Iris pigment epithelial cell (primary cell): ENCODE measurements at places on chromosomes 11 and 22.

GRCh38 chr22:24420072-24420976 lies 7.1 kb upstream of the ADORA2A start:
- DNase-seq, result no peak

DNA sequence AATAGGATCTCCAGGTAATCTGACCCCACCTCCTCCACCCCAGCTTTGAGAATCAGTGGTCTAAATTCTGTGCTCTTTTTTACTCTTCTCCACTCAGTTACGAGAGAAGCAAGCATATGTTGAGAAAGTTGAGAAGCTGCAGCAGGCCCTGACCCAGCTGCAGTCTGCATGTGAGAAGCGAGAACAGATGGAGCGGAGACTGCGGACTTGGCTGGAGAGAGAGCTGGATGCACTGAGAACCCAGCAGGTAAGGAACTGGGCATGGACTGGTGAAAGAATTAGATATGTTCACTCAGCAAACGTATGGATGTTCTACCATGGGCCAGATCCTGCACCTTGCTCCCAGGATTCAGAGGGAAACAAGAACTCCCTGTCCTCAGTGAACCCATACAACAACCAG lies 85.7 kb downstream of the AMOTL1 start:
- no peak for DNase-seq

- DNase-seq, result no peak
Measured at GRCh38 chr22:50730941-50731661, 6.9 kb upstream of the ACR start.

GRCh38 chr11:77854838-77855237 lies 33.9 kb downstream of the AAMDC start:
- no peak for DNase-seq

DNA sequence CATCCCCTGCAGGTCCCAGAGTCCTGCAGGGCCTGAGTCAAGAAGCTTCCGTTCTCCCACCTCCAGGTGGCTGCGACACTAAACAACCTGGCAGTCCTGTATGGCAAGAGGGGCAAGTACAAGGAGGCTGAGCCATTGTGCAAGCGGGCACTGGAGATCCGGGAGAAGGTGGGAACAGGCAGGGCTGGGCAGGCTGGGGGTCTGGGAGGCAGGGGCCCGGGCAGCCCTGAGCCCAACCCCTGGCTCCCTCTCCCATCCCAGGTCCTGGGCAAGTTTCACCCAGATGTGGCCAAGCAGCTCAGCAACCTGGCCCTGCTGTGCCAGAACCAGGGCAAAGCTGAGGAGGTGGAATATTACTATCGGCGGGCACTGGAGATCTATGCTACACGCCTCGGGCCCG lies 4.7 kb upstream of the RAB1B start:
- DNase-seq, result no peak

DNA sequence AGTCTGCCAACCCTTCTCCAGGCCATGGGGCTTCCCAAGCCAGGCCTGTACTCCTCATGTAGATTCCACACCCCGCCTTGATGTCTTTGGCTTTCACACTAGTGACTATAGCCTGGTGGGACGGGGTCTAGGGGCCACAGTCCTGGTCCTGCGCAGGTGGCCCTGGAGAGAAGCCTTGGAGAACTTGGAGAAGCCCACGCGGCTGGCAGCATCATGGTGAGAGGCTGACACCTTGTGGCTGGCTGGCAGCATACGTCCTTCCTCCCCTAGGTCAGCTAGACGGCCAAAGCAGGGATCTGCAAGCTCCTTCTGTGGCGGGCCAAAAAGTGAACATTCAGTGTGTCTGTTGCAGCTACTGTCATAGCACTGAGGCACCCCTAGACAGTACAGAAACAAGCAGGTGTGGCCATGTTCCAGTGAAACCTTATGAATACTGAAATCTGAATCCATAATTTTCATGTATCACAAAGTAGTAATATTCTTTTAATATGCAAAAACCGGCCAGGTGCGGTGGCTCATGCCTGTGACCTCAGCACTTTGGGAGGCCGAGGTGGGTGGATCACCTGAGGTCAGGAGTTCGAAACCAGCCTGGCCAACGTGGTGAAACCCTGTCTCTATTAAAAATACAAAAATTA lies 42.0 kb downstream of the FAM83F start:
- peak; percentile 79 for DNase-seq

GRCh38 chr11:120703358-120704152 lies 192.0 kb downstream of the GRIK4 start:
- no peak for DNase-seq

DNA sequence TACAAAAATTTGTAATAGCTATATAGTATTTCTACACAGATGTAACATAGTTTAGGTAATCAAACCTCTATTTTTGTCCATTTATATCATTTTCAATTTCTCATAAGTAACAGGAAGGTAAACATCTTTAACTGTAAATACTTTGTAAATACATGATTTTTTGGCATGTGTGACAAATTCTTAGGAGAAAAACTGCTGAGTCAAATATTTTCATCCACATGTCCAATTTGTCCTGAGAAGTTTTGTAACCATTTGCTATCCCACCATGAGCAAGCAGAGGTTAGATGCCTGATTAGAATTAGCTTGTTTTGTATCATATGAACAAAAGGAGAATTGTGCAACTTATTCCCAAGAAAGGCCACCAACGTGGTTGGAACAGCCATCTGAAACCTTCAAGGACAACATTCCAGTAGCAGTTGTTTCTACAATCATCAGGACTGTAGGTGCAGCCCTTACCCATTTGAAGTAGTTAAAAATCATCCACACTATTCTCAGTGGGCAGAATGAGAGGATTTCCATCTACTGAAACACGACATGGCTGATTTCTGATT lies 139.6 kb upstream of the MPPED2 start:
- no peak for DNase-seq
